Effector memory CD4-positive, alpha-beta T cell (primary cell): ENCODE measurements at places on chromosomes 6 and 20.

GRCh38 chr6:85673198-85674139 lies 30.8 kb upstream of the SYNCRIP start:
- DNase-seq, result no peak

GRCh38 chr6:132643547-132643946 lies 15.4 kb downstream of the TAAR1 start:
- no peak for DNase-seq

GRCh38 chr6:154111025-154111424 lies 72.0 kb downstream of the OPRM1 start:
- no peak for DNase-seq

DNA sequence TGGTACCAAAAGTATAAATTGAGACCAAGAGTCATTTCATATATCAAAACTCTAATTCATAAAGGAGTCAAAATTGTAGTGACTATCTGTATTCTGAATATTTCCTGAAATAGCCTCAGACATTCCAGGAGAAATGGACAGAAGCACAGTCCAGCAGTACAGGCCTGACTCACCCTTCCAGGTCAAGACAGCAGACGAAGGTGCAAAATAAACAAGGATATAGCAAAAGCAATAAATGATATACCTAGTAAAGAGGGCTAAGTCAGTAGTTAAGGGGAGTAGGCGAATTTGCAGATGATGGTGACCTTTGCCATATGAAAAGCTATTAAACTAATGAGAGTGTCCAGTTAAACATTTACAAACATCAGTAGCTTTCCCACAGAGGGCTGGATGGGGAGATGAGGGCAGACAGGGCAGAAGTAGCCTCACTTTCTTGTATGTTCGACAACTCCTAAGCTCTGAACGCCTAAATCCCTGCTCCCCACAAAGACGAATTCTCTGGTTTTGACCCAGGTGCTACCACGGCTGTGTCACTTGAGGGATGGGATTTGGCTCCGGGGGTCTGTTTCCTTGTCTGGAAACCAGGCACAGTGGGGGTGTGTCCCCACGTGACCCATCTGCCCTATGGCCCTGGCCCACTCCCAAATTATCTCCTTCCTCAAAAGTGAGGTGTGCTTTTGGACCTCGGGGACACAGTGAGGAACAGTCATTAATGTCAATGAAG lies 3.6 kb upstream of the SLC52A3 start:
- no peak for DNase-seq

DNA sequence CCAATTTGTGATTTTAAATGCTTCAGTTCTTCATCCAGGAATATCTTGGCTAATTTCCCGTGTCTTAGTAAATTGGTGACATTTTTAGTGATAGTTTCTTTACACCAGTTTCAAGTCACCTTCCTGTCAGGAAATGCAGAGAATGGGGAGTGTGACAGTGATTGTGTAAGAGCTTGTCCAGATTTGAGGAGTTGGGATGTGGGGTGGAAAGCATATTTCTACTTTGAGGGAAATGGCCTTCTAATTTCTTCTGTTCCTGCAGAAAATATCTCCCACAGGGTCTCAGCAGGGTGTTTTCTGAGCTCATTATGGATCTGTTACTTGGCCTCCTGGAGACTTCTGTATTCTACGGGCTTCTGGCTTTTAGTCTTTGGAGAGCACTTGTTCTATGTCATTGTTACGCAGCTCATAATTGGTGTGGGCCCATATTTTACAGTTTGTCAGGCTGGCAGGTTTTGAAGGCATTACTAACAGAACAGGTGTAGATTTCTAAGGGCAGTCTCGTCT lies 65.6 kb downstream of the TMEM200A start:
- no peak for DNase-seq

- no peak for DNase-seq
These were observed 174.5 kb upstream of the SNX9 start for GRCh38 chr6:157648561-157648960.

DNA sequence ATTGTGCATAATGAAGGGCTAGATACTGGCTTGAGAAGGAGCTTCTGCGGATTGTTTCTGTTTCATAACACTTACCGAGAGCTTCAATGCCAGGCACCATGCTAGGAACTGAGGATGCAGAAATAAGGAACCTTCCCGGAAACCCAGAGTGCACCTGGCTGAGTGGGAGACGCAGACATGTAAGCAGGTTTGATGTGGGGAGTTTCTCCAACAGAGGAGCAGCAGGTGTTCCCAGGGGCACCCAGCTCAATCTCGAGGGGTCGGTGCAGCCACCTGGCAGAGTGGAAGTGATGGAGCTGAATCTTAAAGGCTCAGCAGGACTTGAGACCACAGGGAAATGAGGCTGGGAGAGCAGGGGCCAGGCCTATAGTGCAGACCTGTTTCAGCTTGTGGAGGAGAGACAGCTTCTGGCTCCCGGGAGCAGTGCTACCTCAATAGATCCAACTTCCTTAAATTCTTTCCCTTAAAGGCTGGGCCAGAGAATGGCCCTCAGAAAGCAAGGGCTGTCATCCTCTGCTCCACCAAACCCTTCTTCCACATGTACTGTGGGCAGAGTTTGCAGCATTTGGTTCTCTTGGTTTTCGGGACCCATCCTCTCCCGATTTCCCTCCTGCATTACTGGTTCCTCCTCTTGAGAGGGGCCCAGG lies 27.8 kb upstream of the SRC start:
- no peak for DNase-seq

GRCh38 chr6:137219664-137220252 lies 573 bp upstream of the IFNGR1 start:
- DNase-seq, result no peak

DNA sequence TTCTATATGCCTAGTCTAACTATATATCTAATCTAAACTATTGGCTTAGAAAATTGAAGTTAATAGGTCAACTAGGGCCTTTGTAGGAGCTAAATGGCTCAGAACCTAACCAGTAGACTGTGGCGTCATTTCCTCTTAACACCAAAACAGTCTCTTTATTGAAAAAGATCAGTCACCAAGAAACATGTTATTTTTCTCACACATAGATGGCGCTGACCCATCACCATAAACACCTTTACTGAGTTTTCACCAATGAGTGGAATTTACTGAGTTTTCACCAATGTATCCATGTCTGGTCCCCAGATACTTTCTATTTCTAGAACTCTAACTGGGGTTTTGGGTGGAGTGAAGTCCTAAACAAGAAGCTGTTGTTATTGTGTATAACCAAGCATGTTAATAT lies 636.0 kb downstream of the BCKDHB start:
- DNase-seq, result no peak

GRCh38 chr20:32819992-32820697 lies 391 bp downstream of the MAPRE1 start:
- no peak for DNase-seq

GRCh38 chr6:40764726-40765125 lies 177.6 kb upstream of the LRFN2 start:
- no peak for DNase-seq

DNA sequence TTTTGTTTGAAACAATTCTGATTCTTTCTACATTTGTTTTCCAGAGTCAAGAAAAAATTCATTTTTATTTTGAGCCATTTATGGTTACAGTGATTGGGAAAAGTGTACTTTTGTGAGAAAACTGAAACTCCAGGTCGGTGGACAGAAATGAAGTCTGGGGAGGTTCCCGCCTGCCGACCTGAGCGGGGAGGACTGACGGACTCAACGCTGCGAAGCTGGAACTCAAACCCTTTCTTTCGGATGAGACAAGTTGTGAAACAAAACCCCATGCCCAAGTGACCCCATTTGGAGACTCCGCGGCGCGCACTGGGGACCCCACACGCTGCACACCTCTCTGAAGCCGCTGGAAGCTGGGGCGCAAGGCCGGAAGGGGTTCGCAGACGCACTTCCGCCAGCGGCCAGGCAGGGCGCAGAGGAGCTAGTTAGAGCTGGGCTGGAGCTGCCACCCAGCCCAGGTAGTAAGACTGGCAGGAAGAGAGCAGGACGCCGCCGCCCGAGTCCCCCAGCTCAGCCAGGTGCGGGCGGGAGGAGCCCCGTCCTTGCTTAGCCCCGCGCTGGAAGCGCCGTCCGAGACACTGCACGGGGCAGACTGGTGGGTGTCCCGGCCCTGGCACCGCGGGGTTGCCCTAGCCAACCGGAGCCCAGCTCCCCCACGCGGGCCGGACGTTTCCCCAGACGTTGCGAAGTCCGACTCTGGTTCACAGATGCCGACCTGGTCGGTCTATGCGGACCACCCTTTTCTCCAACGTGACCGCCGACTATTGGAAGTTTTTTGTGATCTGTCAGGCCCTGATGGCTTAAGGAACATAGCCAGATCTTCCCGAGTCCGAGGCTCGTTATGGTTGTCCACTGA lies 19.8 kb upstream of the ZSCAN16 start:
- peak; percentile 58 for DNase-seq

DNA sequence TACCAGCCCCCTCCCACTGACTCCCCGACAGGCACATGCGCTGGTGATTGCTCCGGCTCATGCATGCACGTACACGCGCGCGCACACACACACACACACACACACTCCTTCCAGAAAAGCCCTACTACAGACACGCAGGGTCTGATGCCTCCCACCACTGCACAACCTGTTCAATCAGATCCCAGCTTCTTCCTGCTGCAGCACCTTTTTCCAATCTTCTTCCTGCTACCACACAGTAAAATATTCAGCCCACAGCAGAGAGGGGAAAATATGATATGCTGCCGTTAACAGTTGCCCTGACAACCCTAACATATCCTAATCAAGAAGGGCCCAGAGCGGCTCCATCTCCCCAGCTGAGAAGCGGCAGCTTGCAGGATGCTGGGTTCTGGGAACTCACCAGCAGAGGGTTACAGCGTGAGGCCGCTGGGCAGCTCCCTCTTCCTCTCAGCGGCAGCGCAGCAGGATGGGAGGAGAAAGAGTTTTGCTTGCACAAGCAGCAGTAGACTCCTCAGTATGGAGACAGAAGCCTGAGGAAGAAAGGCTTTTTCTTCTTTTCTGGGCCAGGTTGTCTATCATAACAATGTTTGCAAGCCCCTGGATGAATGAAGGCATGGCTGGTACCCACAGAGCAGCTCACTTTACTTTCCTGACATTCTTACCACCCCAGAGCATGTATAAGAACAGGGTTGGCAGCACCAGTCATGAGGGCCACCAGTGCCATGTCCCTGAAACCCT lies 23.9 kb downstream of the MAP7 start:
- DNase-seq, result no peak

- no peak for DNase-seq
These were observed 54.2 kb downstream of the MAP3K5 start for GRCh38 chr6:136737871-136738691.

DNA sequence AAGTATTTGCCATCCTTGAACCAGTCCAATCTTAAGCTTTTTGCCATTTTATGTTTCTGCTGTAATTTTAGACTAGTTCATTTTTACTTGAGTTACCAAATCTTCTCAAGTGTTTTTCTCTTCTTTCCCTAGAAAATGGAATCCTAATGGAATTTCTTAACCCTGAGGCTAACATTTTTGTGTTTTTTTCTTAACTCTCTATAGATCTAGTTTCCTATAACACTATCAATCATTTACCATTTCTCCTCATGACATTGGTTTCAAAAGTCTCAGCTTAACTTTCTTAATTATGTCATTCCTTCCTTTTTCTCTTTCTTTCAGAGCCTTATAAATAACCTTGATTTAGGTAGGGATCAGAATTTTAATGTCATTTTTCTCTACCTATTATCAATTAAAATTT lies 54.8 kb downstream of the SENP6 start:
- DNase-seq, result no peak

DNA sequence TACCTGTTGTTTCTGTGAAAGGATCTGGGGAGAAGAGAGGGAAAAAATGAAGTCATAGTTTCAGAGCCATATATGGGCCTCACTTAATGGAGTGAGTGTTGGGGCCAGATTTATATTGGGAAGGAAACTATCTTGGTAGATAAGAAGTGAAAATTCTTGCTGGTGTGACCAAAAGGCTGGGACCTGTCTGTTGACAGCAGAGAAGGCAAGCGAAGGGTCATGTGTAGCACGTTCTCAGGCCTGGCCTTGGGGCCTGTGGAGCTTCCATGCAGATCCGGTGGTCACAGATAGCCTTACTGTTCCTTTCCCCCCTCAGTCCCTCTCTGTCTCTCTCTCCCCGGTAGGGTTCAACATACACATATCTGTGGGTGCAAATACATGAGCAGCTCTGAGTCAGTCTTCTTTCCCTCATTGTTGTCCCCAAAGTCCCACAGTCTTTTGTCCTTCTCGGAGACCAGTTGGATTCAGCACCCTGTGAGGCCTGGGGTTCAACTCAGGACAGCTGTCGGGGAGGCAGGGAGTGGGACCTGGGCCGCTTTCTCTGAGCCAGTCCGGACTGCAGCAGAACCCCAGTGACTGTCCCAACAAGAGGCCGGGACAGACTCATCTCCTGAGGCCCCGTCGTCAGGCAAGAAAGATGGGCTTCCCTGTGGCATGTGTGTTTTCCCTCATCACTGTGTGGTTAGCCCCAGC lies 34.6 kb downstream of the PPP1R14C start:
- no peak for DNase-seq

DNA sequence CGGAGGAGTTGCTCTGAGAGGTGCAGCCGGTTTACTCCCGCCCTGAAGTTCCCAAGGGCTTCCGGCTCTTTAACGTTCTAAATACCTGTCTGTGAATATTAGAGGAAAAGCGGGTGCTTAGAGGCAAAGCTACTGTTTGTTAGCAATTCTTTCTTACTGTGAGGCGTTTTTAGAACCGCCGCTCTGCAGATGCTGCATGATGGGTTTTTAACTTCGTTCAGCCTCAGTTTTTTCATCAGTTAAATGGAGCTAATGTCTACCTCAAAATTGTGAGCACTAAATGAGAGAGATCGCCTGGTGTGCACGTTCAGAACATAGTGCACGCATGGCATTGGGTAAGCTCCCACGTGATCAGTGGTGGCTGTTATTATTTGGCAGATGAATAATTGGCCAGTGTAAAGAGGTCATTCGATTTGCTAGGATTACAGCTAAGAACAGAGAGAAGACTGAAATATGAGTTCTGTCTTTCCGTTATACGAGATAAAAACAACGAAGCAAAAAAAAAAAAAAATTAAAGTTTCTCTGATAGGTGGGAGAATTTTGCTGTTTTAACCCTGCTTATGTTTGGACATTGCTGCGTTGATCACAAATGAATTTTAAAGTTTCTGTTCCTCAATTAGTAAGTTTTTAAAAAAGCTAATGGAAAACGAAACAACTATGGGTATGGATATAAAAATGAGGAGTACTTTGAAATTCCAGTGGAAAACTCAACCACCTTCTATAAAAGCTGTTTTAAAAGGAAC lies 660 bp upstream of the TFB1M start:
- DNase-seq, result peak; percentile 41

DNA sequence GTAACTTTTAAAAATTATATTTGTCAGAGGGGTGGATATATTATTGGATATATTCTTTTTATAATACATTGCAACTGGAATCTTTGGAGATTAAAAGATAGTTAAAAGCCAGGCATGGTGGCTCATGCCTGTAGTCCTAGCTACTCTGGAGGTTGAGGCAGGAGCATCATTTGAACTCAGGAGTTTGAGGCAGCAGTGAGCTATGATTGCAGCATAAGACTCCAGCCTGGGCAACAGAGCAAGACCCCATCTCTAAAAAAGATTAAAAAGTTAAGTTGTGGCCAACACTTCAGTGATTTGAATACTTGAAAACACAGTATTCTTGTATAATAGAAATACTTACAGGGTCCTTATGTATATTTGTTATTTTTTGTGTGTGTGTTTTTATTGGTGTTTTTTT lies 15.2 kb downstream of the MAPRE1 start:
- DNase-seq, result no peak
